ENCODE measurements at places on chromosomes 6 and 20. TPM values are rescaled to one million over a fixed set of nuclear protein-coding genes. Genes with fewer than 3 reads are reported as not detected.

SCRT2 gene
- total RNA-seq: not detected

DNA sequence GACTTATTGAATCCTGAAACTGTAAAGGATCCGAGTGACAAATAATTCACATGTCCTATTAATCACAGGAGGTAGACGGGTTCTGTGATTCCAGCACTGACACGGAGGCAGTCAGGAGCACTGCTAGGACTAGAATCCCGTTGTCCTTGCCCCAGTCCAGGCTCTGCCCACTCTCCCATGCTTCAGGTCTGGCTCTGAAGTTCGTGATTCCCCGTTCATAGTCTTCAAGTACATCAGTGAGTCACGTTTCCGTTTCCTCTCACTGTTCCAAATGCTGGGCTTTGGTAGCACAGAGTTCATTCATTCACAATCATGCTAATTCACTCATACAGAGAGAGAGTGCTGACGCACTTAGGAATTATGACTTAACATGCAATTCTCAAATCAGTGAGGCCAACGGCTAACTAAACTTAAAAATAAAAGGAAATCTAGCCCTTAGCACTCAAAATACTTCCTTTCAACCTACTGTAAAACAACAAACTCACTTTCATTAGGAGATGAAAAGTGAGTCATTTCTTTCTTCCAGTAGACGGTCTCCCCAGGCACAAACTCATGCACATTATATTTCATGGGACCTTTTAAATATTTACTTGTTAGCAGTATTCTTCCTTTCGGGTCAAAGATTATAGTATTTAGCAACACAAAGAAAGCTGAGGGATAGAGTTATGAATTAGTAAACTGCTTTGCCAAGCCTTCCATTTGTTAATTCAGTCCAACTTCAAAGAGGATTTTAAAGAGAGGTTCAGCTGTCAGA lies 94.0 kb upstream of the NHSL1 start:
- no peak overlapping the region for H3K27ac ChIP-seq
- no peak overlapping the region for H3K4me3 ChIP-seq
- no peaks in the 10 kb centered on the region for H3K36me3 ChIP-seq
- H3K27me3 ChIP-seq: no peaks in the 10 kb centered on the region
- no peak for DNase-seq

VAPB gene
- total RNA-seq: 29.1 TPM

CLPSL1 gene
- not detected for total RNA-seq

DNA sequence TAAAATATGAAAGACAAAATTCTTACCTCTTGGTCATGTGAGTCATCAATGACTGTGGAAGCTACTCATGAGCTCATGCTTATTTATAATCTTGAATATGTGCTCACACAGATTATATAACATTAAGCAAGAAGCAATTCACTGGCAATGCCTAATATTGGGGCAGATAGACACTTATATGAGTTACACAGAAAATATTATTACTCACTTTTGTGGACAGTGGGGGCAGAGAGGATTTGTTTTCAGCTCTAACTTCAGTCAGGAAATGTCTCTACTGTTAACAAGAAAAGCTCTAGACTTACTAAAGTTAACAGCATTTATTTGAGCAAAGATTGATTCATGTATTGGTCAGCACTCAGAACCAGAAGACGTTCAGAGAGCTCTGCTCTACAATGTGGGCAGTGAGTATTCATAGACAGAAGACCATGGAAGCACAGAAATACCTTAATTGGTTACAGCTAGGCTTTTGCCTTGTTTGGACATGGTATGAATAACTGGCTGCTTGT lies 85.8 kb upstream of the AHI1 start:
- peaks cover 3% of the 10 kb centered on the region for H3K4me1 ChIP-seq
- DNase-seq: no peak
- H3K4me3 ChIP-seq: no peak overlapping the region
- H3K27me3 ChIP-seq: no peaks in the 10 kb centered on the region
- no peaks in the 10 kb centered on the region for H3K36me3 ChIP-seq

DNA sequence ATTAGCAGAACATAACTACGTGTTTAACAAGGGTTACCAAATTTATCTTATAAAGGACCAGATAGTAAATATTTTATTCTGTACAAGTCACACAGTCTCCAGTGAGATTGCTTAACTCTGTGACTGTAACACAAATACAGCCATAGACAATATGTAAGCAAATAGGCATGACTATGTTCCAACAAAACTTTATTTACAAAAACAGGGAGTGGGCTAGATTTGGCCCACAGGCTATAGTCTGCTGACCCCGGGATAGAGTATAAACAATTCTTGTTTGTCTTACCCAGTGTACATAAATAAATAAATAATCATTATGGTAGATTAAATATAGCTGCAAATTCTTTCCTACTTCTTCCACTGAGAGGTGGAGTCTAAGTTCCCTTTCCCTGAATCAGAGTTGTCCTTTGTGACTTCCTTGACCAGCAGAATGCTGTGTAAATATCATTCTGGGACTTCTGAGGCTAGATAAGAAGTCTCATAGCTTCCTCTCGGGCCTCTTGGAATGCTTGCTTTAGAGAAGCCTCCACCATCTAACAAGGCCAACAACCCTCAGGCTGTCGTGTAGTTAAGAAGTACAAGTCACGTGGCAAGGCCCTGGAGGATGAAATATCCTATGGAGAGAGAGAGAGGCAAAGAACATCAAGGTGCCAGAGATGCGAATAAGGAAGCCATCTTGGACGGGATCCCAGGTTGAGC lies 59.1 kb upstream of the TMEM244 start:
- H3K36me3 ChIP-seq: no peaks in the 10 kb centered on the region
- H3K27me3 ChIP-seq: no peaks in the 10 kb centered on the region
- DNase-seq: no peak

BPIFB3 gene
- total RNA-seq: not detected

MMP24OS gene
- 90.2 TPM for total RNA-seq

DNA sequence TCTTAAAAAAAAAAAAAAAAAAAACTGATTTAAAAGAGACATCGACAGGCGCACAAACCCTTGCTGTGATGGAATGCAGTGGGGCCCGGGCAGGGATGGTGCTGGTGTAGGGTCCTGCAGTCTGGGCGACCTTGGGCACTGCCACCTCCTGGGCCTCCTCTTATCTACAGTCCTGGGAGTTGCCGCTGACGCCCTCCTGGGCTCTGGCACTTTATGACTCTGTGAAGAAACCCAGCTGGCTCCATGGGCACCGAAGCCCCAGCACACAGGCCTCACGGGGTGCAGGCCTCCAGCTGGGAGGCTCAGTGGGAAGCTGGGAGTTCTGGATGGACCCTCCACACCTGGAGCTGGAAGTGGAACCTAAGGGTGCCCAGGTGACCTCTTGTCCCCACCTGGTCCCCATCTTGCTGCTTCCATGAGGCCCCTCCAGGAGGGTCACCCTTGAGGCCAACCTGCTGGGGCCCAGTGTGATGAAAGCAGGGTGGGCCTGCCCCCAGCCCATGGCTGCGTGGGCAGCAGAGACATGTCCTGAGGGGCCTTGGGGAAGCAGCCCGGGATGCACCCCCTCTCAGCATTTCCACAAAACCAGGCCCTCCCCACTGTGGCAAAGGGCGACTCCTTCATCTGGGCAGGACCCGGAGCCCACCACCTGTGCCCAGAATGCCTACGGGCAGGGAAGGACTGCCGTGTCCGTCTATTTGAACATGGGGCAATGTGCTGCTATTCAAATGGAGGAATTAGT lies 104.9 kb downstream of the ASXL1 start:
- no peak overlapping the region for H3K27ac ChIP-seq
- DNase-seq: no peak
- H3K27me3 ChIP-seq: no peaks in the 10 kb centered on the region
- peaks cover 41% of the 10 kb centered on the region for H3K36me3 ChIP-seq

- peaks cover 31% of the 10 kb centered on the region for H3K27me3 ChIP-seq
- H3K4me3 ChIP-seq: no peak overlapping the region
- H3K4me1 ChIP-seq: no peaks in the 10 kb centered on the region
- no peak for DNase-seq
- H3K27ac ChIP-seq: no peak overlapping the region
These were observed 1.5 kb upstream of the TPBG start for GRCh38 chr6:82362144-82362543.

DNA sequence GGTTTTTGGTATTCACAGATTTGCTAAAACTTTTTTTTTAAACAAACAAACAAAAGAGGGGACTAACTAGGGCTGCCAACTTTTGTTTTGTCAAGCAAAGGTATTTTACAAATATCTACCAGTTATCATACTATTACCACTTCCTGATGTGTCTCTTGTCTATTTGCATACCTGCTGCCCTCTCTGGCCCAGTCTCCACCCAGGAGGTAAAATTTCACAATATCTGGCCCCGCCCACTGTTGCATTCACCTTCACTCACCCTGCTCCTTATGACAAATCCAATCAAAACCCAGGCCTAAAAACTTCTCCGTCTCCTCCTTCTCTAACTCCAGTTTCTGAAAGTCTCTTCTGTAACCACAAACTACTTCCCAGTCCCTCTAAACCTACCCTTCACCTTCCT lies 82.2 kb downstream of the TRERF1 start:
- H3K27ac ChIP-seq: peak overlapping the region; percentile 85
- H3K4me3 ChIP-seq: no peak overlapping the region
- H3K4me1 ChIP-seq: peaks cover 43% of the 10 kb centered on the region
- no peaks in the 10 kb centered on the region for H3K36me3 ChIP-seq

PPP1R10 gene
- 165 TPM for total RNA-seq

DNA sequence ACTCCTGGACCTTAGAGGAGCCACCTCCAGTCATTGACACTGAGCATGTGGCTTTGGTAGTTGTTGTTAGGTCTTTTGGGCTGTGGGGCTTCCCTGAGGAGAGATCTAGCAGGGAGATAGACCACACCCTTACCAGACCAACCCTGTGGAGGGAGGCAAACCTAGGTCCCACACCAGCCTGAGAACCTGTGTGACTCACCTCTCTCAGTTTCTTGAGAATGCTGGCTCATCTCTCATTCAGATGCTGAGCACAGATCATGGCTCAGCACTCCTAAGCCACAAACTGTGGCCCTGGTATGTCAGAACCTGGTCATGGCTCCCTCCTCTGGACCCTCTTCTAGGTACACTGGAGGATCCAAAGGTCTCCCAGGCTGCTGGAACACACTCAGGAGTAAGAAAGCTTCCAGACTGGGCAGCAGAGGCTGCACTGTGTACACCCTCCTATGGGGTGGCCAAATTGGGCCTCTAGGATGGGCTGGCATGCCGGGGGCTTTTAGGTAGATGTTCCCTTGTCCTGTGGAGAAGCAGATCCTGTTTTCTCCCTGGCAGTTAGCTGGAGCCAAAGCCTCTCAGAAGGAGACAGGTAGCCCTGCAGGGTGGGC lies 1294.5 kb downstream of the KHDRBS2 start:
- H3K4me1 ChIP-seq: no peaks in the 10 kb centered on the region
- H3K27ac ChIP-seq: no peak overlapping the region
- no peak for DNase-seq

DNA sequence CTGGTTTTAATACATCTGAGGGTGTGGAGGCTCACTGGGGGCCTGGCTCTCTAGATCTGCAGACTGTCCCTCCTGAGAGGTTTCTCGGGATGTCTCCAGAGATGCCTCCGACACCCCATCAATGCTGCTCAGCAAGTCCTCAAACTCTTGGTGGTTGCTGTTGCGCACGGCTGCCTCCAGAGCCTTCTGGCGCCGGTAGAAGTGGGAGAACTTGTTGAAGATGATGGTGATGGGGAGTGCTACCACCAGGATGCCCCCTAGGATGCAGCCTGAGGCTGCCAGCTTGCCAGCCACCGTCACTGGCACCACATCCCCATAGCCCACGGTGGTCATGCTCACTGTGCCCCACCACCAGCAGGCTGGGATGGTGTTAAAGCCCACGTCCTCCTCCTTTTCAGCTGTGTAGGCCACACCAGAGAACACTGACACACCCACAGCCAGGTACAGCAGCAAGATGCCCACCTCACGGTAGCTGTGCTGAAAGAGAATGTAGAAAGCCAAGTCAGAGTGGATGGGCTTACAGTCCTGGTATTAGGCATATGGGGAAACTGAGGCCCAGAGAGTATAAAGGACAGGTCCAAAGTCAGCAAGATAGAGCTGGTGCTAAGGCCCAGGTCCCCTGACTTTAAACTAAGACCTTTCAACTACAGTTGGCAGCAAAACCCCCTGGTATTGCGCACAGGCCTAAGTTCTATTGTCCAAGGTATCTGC lies 5.9 kb downstream of the KCNS1 start:
- DNase-seq: no peak
- no peaks in the 10 kb centered on the region for H3K36me3 ChIP-seq
- no peak overlapping the region for H3K27ac ChIP-seq
- H3K4me1 ChIP-seq: peaks cover 14% of the 10 kb centered on the region

PKIB gene
- 0.47 TPM for total RNA-seq

IL17A gene
- not detected for total RNA-seq

POPDC3 gene
- not detected for total RNA-seq

BMP6 gene
- total RNA-seq: 0.13 TPM

RPL10A gene
- total RNA-seq: 2,203 TPM

CLVS2 gene
- not detected for total RNA-seq

- no peak overlapping the region for H3K27ac ChIP-seq
- DNase-seq: no peak
- H3K27me3 ChIP-seq: no peaks in the 10 kb centered on the region
- H3K4me1 ChIP-seq: peaks cover 4% of the 10 kb centered on the region
- peaks cover 27% of the 10 kb centered on the region for H3K36me3 ChIP-seq
These were observed 1.0 kb downstream of the MRPS26 start for GRCh38 chr20:3046677-3047462.

- H3K27ac ChIP-seq: no peak overlapping the region
- no peaks in the 10 kb centered on the region for H3K27me3 ChIP-seq
- H3K4me3 ChIP-seq: no peak overlapping the region
- no peaks in the 10 kb centered on the region for H3K36me3 ChIP-seq
- H3K4me1 ChIP-seq: no peaks in the 10 kb centered on the region
These were observed 181.6 kb upstream of the RGS17 start for GRCh38 chr6:153312634-153313033.

- no peaks in the 10 kb centered on the region for H3K36me3 ChIP-seq
- H3K4me3 ChIP-seq: no peak overlapping the region
- H3K27me3 ChIP-seq: peaks cover 7% of the 10 kb centered on the region
- H3K27ac ChIP-seq: no peak overlapping the region
These were observed 163.3 kb downstream of the SCML4 start for GRCh38 chr6:107660839-107661238.

DNA sequence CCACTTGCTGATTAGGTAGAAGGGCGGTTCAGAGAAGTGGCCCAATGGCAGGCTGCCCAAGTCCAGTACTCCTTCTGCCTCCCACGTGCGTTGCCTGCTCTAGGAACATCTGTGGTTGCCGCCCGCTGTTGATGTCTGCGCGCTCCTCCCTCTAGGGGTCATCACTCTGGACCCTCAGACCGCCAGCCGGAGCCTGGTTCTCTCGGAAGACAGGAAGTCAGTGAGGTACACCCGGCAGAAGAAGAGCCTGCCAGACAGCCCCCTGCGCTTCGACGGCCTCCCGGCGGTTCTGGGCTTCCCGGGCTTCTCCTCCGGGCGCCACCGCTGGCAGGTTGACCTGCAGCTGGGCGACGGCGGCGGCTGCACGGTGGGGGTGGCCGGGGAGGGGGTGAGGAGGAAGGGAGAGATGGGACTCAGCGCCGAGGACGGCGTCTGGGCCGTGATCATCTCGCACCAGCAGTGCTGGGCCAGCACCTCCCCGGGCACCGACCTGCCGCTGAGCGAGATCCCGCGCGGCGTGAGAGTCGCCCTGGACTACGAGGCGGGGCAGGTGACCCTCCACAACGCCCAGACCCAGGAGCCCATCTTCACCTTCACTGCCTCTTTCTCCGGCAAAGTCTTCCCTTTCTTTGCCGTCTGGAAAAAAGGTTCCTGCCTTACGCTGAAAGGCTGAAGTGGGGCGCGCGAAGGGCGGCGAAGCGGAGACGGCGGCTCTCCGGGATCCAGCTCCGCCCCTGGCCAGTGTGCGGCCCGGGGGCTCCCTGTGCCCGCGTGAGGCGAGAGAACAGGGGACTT lies 8.5 kb downstream of the TRIM15 start:
- H3K36me3 ChIP-seq: no peaks in the 10 kb centered on the region
- no peak for DNase-seq
- H3K4me3 ChIP-seq: no peak overlapping the region
- peaks cover 15% of the 10 kb centered on the region for H3K27me3 ChIP-seq

HDGFL1 gene
- not detected for total RNA-seq

NHLRC1 gene
- 0.48 TPM for total RNA-seq
